ENCODE measurements at places on chromosomes 16 and 17.

GRCh38 chr16:563072-563644 lies 3.0 kb downstream of the PRR35 start:
- no peak for DNase-seq

DNA sequence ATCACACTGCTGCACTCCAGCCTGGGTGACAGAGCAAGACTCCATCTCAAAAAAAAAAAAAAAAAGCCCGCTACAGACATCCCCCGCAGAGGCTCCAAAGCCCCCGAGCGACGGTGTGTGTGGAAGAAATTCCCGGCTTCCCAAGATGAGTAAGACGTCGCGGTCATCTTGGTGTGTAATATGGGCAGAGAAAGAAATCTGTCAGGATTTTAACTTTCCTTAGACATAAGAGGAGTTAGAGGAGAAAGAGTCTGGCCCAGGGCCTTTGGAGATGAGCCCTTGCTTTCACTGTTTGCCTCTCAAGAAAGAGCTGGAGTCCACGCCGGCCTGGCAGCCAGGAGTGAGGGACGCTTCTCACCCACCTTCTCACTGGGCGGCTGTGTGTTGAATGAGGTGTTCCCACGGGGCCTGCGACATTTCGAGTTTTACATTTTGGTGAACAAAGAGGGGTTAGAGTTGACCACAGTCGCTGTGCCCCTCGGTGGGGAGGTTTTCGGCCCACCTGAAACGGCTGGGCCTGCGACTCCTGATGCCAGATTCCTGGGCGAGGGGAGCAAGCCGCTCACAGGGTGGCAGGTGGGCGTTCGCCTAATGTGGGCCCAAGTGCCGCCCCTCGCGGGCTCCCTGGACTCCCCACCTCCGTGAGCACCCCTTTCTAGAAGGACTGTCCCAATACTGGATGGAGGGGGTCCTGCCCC lies 17.9 kb downstream of the C1QTNF1 start:
- no peak for DNase-seq

DNA sequence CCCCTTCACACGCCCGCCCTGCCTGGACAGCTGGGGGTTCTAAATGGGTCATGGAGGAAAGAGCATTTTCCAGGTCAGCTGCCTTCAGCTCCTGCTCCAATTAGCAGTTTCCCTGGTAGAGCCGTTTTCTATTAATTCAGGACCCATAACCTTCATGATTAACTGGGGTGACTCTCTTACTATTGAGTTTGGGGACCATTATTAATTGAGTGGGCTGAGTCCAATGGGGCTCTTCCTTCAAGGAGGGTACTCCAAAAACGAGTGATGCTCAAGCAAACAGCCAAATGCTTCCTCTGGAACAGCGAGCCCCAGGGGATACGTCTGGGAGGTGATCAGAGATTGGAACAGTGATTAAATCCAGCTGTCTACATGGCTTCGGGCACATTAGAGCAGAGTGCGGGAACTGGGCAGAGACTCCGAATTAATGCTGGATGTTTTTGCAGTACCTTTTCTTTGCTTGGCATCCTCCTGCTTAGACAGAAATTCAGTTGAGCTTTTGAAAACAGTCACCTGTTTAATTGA lies 68.1 kb upstream of the CACNG3 start:
- DNase-seq, result no peak

DNA sequence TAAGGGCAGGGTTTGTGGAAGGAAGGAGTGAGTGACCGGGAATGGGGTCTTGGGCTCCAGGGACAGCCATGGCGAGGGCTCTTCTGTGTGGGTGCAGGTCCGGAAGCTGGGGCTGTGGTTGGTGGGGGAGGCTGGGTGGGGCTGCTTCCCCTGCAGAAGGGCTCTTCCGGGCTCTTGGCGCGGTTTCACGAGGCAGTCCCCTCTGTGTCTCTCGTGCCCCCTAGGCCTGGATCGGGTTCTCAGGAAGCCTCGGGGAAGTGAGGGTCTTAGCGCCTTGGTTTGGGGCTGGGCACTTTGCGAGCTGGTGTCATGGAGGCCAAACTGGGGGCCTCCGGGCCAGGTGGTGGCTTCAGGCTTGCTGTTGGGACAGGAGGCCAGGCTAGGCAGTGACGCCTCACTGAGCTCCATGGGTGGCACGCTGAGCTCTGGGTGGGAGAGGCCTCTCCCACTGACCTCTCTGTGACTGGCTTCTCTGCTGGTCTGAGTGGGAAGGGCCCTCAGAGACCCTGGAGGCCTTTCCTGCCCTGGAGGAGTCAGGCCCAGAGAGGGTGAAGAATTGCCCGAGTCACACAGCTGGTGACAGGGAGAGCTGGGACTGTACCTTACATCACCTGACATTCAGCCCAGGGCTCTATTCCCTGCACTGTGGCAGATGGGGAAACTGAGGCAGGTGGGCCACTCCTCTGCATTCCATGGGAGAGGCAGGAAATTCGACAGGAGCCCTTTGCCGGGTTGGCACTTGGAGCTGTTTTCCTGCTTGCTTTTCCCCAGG lies 8.2 kb downstream of the ADCY7 start:
- DNase-seq, result no peak

GRCh38 chr16:56931271-56931891 lies 561 bp upstream of the HERPUD1 start:
- DNase-seq, result no peak

DNA sequence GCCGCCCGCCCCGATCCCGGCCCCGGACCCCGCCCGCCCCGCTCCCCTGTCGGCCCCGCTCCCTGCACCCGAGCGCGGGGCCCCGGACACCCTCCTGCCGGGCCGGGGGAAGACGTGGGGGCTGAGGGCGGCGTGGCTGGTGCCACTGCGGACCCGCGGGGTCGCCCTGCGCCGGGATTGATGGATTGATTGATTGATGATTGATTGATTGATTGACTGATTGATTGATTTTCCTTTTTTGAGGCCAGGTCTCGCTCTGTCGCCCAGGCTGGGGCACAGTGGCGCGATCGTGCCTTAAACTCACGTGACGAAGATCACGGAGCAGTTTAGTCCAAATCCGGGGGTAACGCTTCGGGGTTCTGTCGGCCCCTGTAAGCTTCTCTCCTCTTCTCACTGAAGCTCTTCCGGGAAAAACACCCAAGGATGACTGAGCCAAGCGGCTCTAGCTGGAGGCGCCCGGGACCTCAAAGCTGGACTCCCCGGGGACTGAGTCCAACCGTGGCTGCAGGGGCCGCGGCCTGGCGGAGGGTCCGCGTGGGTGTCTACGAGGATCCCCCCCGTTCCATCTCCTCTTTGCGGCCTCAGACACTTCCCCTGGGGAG lies 40.2 kb upstream of the BHLHA9 start:
- DNase-seq, result no peak

- no peak for DNase-seq
Measured at GRCh38 chr17:41705271-41705991, 6.7 kb upstream of the GAST start.

- DNase-seq, result no peak
Measured at GRCh38 chr16:46759309-46759708, 11.2 kb upstream of the MYLK3 start.

DNA sequence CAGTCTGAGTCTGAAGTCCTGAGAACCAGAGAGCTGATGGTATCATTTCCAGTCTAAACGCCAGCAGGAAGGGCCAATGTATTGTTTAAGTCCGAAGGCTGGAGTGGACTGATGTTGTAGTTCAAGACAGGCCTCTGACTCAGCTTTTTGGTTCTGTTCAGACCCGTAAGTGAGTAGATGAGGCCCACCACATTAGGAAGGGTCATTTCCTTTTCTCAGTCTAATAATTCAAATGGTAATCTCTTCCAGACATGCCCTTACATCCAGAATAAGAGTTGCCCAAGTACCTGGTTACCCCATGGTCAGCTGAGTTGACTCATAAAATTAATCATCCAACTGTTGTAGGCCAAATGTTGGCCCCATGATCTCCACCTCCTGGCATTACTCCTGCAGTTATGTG lies 442.6 kb upstream of the HSBP1 start:
- no peak for DNase-seq

DNA sequence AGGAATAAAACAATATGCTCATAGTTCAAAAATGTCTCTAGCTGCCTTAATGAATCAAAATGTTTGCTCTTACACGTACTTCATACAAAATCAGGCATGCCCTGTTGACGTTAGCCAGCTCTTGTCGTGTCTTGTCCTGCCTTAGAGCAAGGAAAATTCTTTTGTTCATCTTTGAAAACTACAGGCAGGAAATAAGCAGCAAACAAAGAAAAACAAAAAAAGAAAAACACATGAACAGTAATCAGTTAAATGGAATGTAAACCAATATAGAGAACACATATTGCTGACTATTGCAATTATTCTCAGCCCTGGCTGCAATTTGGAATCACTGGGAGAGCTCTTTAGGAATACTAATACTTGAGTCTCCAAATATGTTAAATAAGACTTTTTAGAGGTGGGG lies 1.7 kb downstream of the CAPNS2 start:
- DNase-seq, result no peak

DNA sequence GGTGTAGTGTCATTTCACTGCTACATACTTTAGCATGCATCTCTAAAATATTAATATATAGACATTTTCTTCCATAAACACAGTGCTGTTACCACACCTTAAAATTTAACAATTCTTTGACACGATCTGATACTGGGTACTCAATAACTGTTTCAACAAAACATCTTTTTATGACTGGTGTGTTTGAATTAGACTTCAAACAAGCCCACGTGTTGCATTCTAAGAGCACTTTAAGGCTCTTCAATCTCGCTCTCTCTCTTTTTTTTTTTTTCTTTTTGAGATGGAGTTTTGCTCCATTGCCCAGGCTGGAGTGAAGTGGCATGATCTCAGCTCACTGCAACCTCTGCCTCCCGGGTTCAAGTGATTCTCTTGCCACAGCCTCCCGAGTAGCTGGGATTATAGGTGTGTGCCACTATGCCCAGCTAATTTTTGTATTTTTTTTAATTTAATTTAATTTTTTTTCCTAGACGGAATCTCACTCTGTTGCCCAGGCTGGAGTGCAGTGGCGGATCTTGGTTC lies 15.8 kb upstream of the SLC46A1 start:
- no peak for DNase-seq

DNA sequence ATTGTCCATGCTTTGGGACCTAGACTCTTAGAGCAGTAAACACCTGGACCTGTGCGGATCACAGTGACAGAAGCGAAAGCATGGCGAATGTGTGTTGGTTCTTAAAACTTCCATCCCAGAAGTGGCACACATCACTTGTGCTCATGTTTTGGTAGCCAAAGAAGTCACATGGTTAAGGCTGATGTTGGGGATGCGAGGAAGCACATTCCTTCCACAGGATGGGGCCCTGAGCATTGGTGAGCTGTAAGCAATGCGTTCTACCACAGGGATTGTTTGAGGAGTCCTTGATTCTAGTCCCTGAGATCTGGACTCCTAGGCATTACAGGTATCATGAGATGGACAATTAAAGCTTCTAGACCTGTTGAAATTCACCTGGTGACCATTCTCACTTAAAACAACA lies 375.9 kb downstream of the UTP18 start:
- DNase-seq, result no peak

GRCh38 chr16:85176541-85177447 lies 64.5 kb upstream of the CIBAR2 start:
- DNase-seq, result no peak

DNA sequence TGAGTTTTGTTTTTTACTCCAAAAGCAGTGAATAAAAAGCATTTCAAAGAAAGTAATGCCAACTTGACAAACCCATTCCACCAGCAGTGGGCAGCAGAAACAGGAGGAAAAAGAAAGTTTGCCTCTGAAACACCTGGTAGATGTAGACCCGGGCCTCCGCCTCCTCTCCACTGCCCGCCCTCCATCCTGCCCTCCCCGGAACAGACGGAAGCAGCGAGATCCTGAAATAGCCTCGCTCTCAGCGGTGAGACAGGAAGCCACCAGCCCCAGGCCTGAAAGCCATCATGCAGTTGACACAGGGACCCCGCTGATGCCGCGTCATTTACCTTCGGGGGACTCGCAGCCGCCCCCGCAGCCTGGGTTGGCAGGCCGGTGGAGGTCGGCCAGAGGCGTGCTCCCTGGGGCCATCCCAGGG lies 67.8 kb downstream of the C16orf78 start:
- no peak for DNase-seq

DNA sequence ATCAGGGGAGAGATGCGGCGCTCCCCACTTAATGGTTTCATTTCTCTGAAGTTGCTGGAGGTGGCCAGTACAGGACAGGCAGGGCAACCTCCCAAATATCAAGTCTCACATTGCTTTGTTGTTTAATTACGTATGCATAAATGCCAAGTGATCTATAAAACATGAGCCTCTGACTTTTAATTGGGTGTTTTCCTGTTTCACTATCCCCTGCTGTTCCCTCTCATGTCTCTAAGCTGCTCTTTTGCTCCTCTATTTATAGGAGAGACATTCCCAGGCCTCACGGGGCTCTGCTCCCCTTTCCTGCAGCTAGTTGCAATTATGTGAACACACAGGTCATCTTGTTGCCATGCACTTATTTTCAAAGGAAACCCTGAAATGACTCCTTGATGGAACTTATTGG lies 1173.5 kb upstream of the GOT2 start:
- no peak for DNase-seq

- no peak for DNase-seq
Measured at GRCh38 chr16:7910116-7910515, 577.5 kb downstream of the RBFOX1 start.

GRCh38 chr17:69870091-69870530 lies 204.9 kb upstream of the KCNJ16 start:
- no peak for DNase-seq

GRCh38 chr17:82297280-82297713 lies 20.1 kb downstream of the CD7 start:
- DNase-seq, result peak; percentile 83

- no peak for DNase-seq
Measured at GRCh38 chr17:79661292-79662041, 50.6 kb upstream of the RBFOX3 start.

DNA sequence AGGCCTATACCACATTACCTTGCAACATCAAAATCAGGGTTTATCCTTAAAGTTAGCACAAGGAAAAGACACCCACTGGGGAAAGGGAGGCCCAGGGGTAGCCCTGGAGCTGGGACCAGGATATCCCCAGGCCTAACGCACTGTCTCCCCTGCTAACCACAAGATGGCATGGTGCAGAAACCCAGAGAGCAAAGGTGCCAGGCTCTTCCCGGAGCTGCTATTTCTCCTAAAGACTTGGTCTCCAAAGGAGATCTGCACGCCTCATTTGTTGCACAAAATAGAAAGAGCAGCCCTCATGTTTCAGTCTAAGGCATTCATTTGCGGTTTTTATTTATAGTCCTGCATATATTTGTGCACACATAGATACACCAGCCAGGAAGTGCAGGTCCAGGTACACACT lies 408.6 kb downstream of the SOX9 start:
- no peak for DNase-seq

DNA sequence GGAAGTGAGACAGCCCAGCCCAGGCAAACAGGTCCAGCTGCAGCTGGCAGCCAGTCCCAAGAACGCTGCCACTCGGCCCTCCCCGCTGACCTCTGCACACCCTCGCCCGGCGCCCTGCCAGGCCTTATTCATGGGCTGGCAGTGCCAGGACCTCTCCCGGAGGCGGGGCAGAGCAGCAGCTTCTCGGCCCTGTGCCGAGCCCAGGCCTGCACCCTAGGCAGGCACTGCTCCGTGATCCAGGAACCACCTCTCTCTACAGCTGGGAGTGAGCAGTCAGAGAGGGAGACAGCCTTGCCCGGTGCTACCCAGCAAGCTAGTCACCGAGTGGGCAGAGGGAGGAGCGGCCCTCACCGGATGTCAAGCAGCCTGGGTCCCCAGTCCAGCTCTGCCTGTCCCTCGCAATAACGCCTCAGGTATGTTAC lies 79.9 kb upstream of the CBX4 start:
- DNase-seq, result peak; percentile 96

- no peak for DNase-seq
Measured at GRCh38 chr17:42573095-42573494, 4.4 kb downstream of the PSMC3IP start.
